Activated CD8-positive, alpha-beta memory T cell treated with anti-CD3 and anti-CD28 coated beads, Interleukin-2, amount 10 ng/mL, durations not matched to agents 7 days and 5 days (primary cell): ENCODE measurements at places on chromosomes 7 and 10. TPM values are rescaled to one million over a fixed set of nuclear protein-coding genes. Genes with fewer than 3 reads are reported as not detected.

- H3K4me1 ChIP-seq = no peaks in the 10 kb centered on the region
- no peak for DNase-seq
- H3K4me3 ChIP-seq = no peak overlapping the region
These were observed 321.8 kb downstream of the GFRA1 start for GRCh38 chr10:115951242-115951641.

DNA sequence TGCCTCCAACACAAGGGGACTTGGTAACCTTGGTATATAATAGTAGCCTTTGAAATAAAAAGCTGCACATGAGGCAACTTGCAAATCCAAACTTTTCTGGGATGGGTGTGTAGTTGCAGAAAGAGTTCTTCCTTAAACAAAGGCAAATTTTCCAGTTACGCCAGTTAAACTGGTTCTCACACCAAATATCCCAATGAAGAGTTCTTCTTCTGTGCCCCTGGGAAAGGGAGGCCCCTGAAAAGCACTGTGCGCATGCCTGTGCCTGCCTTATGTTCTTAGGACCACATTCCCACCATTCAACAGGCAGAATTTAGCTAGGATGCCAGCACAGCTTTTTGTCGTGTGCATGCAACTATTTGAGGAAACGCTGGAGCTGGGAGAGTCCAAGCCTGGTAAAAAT lies 164.8 kb upstream of the SLC25A13 start:
- peaks cover 3% of the 10 kb centered on the region for H3K27me3 ChIP-seq
- H3K4me1 ChIP-seq = peaks cover 17% of the 10 kb centered on the region
- no peak for DNase-seq
- H3K27ac ChIP-seq = no peak overlapping the region

GRCh38 chr7:121755818-121756552 lies 117.0 kb upstream of the PTPRZ1 start:
- DNase-seq = no peak
- H3K27ac ChIP-seq = no peak overlapping the region
- H3K36me3 ChIP-seq = no peaks in the 10 kb centered on the region
- no peaks in the 10 kb centered on the region for H3K27me3 ChIP-seq
- H3K4me1 ChIP-seq = no peaks in the 10 kb centered on the region

DNA sequence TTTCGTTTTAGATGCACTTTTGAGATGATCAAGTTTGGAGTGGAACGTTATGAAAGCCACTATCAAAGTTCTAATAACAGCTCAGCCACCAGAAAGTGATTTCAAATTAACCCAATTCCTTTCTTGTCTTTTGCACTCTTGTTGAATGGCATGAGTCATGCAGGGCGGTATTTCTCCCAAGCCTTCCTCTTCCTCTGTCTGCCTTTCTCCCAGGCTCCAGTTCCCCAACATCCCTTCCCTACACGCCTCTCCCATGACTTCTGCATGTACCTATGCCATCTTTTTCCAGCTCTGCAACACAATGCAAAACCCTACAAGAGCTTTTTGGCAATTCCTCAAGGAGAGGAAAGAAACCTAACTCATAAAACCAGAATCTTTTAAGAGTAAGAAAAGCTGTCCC lies 21.8 kb upstream of the NPS start:
- no peak overlapping the region for H3K4me3 ChIP-seq
- no peak overlapping the region for H3K27ac ChIP-seq
- DNase-seq = no peak
- no peaks in the 10 kb centered on the region for H3K27me3 ChIP-seq
- H3K4me1 ChIP-seq = no peaks in the 10 kb centered on the region
- H3K36me3 ChIP-seq = no peaks in the 10 kb centered on the region

DNA sequence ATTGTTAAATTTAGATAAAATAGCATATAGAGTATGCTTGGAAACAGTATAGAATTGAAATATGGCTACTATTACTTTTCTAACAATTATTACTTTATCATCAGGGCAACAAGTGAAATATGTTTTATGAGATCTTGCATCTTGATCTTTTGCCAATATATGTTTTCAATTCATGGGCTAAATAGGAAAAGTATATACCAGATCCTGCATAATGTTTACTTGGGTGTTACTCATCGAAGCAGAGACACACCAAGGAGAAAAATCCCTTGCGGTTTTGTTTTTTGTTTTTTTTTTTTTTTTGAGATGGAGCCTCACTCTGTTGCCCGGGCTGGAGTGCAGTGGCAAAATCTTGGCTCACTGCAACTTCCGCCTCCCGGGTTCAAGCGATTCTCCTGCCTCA lies 541.4 kb downstream of the SUGCT start:
- no peak overlapping the region for H3K27ac ChIP-seq
- H3K27me3 ChIP-seq = no peaks in the 10 kb centered on the region
- H3K36me3 ChIP-seq = no peaks in the 10 kb centered on the region
- peaks cover 3% of the 10 kb centered on the region for H3K4me1 ChIP-seq
- DNase-seq = no peak

GRCh38 chr7:42522227-42522991 lies 285.4 kb upstream of the GLI3 start:
- H3K4me1 ChIP-seq = no peaks in the 10 kb centered on the region
- H3K4me3 ChIP-seq = no peak overlapping the region
- H3K27me3 ChIP-seq = no peaks in the 10 kb centered on the region
- no peak for DNase-seq
- no peak overlapping the region for H3K27ac ChIP-seq

GRCh38 chr10:116300542-116300941 lies 23.7 kb upstream of the CCDC172 start:
- H3K27me3 ChIP-seq = no peaks in the 10 kb centered on the region
- no peak overlapping the region for H3K27ac ChIP-seq
- no peak overlapping the region for H3K4me3 ChIP-seq
- H3K36me3 ChIP-seq = no peaks in the 10 kb centered on the region

- H3K36me3 ChIP-seq = peaks cover 41% of the 10 kb centered on the region
- no peaks in the 10 kb centered on the region for H3K27me3 ChIP-seq
- H3K4me1 ChIP-seq = peaks cover 18% of the 10 kb centered on the region
- no peak for DNase-seq
These were observed 12.0 kb downstream of the STARD3NL start for GRCh38 chr7:38190011-38190410.

GRCh38 chr10:52523696-52524095 lies 209.6 kb downstream of the DKK1 start:
- no peak for DNase-seq
- no peaks in the 10 kb centered on the region for H3K36me3 ChIP-seq
- no peak overlapping the region for H3K4me3 ChIP-seq
- no peaks in the 10 kb centered on the region for H3K27me3 ChIP-seq
- H3K27ac ChIP-seq = no peak overlapping the region
- no peaks in the 10 kb centered on the region for H3K4me1 ChIP-seq

- no peak overlapping the region for H3K27ac ChIP-seq
- H3K36me3 ChIP-seq = no peaks in the 10 kb centered on the region
- no peaks in the 10 kb centered on the region for H3K27me3 ChIP-seq
- H3K4me3 ChIP-seq = no peak overlapping the region
- DNase-seq = no peak
These were observed 7.9 kb downstream of the GPR146 start for GRCh38 chr7:1052031-1052818.

- no peak overlapping the region for H3K4me3 ChIP-seq
- no peak for DNase-seq
- H3K36me3 ChIP-seq = peaks cover 4% of the 10 kb centered on the region
- no peak overlapping the region for H3K27ac ChIP-seq
- peaks cover 39% of the 10 kb centered on the region for H3K27me3 ChIP-seq
- peaks cover 5% of the 10 kb centered on the region for H3K4me1 ChIP-seq
These were observed 2.8 kb downstream of the GNAI1 start for GRCh38 chr7:80137410-80137809.

DNA sequence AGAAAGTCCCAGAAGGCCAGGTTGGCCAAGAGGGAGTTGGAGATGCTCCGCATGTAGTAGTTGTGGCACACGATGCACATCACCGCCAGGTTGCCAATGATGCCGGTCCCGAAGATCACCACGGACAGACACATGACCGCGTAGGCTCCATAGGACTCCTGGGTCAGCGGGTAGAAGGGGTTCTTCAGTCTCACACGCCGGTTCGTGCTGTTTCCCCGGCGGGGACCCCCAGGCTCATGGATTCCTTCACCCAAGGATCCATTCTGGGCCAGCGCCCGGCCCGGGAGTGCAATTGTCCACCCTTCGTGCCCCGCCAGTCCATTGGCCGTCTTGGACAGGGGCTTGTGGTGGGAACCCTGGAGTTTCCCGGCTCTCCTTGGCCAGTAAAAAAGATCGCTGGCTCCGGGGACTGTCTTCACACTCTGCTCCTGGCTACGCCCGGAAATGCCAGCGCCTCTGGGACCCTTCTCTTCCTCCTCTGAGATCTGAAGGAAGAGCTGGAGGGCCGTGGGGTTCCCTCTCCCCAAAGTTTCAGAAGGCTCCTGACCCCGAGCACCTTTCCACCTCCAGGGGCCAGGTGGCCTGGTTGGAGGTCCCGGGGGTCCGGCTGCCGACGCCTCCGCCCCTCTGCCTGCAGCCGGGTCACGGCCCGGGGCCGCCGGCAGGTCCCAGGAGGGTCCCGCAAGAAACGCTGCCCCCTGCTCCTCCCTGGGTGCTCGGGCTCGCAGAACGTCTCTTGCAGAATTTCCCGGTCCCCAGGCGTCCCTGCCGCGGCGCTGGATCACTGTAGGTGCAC lies 1.3 kb downstream of the GPR37 start:
- DNase-seq = no peak
- no peaks in the 10 kb centered on the region for H3K36me3 ChIP-seq
- H3K4me1 ChIP-seq = peaks cover 12% of the 10 kb centered on the region
- H3K27ac ChIP-seq = no peak overlapping the region

- H3K4me3 ChIP-seq = no peak overlapping the region
- DNase-seq = no peak
- peaks cover 5% of the 10 kb centered on the region for H3K4me1 ChIP-seq
- H3K36me3 ChIP-seq = no peaks in the 10 kb centered on the region
- no peak overlapping the region for H3K27ac ChIP-seq
- H3K27me3 ChIP-seq = peaks cover 7% of the 10 kb centered on the region
These were observed 74.2 kb upstream of the EGR2 start for GRCh38 chr10:62890395-62890794.

DNA sequence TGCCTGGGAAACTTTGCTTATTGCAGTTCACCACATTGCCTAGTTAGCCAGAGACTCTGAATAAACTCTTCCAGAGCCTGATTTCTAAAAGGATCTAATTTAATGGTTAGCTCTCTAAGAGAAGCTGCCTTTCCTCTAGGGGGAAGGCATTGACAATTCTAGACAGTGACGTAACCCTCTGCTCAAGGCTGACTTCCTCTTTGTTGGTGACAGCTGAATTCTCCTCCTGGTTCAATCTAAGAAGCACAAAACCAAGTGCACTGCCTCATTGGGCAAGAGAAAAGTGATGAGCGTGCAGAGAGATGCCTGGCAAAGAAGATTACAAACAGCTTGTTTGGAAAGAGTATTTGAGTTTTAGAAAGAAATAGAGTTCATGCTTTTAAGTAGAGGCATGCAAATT lies 102.7 kb downstream of the MACC1 start:
- H3K27ac ChIP-seq = no peak overlapping the region
- H3K27me3 ChIP-seq = no peaks in the 10 kb centered on the region
- peaks cover 17% of the 10 kb centered on the region for H3K4me1 ChIP-seq
- H3K36me3 ChIP-seq = no peaks in the 10 kb centered on the region
- no peak for DNase-seq
- H3K4me3 ChIP-seq = no peak overlapping the region

The TAC1 gene
- total RNA-seq = not detected

The VENTX gene
- 0.12 TPM for total RNA-seq

The SKAP2 gene
- 18.6 TPM for total RNA-seq

The ADCYAP1R1 gene
- total RNA-seq = not detected
